Activated effector memory CD4-positive, alpha-beta T cell treated with anti-CD3 and anti-CD28 coated beads, Interleukin-2, amount 50 U/mL, for 16 hours (primary cell): ENCODE measurements at places on chromosomes 4 and X.

DNA sequence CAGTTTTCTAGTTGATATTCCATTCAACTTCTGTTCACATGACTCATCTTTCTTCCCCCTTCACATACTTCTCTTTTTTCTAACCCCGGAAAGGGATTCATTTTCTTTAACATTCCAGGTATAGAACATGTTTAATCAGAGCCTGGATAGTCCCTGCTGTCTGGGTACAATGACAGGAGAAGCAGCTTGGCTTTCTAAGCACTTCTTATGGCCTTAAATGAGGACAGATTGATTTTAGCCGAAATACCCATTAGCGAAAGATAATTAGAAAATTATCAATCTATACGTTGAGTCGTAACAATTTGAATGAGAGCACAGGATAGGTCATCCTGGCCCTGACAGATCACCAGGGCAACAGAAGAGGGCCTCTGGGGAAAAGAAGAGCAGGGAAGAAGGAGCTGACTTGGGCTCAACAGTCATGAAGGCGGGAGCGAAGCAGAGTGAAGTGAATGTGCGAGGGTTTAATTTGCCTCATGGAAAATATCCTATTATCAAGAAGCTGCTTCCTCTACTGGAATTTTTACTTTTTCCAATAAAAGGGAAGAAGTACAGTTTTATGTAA, 62.2 kb downstream of the PPP1R2C start:
- no peak for DNase-seq

DNA sequence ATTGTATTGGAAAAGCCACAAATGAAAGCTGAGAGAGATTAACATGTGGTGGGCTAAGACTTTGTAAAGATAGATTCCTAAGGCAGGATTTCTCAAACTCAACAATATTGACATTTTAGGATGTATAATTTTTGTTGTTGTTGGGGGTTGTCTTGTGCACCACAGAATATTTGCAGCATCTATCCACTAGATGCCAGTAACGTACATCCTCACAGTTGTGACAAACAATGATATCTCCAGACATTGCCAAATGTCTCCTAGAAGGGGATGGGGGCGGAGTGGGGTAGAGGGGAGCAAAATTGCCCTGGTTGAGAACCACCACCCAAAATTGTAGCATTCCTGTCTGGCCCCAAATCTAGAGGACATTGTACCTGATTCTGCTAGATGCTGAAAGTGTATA, 14.7 kb upstream of the CBR4 start:
- no peak for DNase-seq

DNA sequence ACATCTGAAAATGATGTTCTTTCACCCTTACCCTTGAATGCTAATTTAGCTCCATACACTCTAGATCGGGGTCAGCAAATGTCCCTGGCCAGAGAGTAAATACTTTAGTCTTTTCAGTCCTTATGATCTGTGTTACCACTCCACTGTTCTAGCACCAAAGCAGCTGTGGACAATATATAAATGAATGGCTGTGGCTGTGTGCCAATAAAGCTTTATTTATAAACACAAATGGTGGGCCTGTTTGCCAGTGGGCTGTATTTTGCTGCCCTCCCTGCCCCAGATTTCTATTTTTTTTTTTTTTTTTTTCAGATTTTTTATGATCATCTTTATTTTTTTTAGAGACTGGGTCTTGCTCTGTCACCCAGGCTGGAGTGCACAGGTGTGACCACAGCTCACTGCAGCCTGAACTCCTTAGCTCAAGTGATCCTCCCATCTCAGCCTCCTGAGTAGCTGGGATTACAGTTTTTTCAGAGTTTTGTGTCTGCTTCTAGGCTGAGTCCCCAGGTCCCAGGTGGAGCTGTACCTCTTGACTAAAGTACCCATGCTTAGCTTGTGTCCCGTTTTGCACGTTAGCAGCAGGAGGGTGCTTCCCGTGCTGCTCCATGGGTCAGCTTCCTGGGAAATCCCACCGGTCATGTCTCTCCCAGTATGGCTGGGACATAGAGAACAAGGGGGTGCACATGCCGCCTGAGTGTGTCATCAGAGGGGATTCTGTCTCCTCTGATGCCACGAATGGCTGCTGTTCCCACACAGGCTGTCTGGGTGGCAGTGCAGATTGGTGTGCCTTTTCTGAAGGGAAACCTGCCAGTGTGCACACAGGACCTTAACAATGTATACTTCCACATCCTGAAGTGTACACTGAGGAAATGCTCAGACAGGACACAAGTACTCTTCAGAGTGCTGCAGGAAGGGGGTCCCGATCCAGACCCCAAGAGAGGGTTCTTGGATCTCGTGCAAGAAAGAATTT, 16.0 kb upstream of the GRPEL1 start:
- DNase-seq, result no peak

GRCh38 chrX:120306630-120307029, 4.6 kb downstream of the TMEM255A start:
- no peak for DNase-seq

DNA sequence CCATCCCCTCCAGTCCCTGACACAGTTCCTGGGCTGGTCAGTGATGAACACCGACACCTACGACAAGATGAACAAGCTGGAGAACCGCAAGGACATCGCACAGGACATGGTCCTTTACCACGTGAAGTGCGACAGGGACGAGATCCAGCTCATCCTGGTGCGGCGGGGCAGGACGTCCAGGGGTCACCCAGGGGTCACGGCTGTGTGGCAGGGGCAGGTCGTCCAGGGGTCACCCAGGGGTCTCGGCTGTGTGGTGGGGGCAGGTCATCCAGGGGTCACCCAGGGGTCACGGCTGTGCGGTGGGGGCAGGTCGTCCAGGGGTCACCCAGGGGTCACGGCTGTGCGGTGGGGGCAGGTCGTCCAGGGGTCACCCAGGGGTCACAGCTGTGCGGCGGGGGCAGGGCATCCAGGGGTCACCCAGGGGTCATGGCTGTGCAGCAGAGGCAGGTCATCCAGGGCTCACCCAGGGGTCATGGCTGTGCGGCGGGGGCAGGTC, 16.7 kb downstream of the ATP5ME start:
- DNase-seq, result no peak

- no peak for DNase-seq
Measured at GRCh38 chr4:137608085-137608484, 75.8 kb upstream of the PCDH18 start.

GRCh38 chrX:128698573-128699181, 646.5 kb upstream of the ACTRT1 start:
- DNase-seq, result no peak

DNA sequence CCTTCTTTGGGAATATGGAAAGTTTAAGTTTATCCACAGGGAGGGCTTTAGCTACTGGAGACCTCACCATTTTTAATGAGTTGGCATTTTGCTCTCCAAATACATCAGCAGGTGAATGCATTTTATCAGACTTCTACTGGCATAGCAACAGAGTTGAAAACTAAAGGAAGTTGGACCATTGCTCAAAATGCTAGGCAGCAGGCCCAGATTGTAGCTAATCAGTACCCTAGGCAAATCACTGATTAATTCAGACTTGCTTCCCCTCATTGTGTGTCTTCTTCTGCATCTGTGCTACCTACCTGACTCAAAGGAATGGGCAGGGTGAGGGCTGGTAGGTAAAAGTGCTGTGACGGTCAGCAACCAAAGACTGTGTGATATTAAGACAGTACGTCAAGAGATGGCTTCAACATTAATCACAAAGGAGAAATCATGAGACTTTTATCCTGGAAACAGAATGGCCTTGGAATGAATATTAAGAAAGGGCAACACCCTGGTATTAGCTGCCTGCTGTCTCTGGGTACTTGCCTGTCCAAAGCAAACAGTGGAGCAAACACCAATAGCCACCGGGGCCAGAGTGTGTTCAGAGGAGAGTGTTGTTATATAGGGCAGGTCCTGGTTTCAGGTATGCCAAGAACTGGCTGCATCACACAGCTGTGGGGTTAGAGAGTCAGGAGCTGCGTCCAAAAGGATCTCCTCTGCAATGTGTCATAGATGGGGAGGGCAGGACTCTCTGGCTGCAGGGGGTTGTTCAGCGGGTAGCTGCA, 17.1 kb upstream of the SMIM20 start:
- no peak for DNase-seq

GRCh38 chr4:11805842-11806241, 377.1 kb upstream of the HS3ST1 start:
- no peak for DNase-seq

- peak; percentile 83 for DNase-seq
Measured at GRCh38 chr4:48341776-48342605, 662 bp downstream of the SLAIN2 start.

- DNase-seq, result peak; percentile 87
Measured at GRCh38 chrX:11787564-11787963, 29.5 kb downstream of the MSL3 start.

- no peak for DNase-seq
Measured at GRCh38 chr4:115292320-115293092, 179.1 kb upstream of the NDST4 start.

DNA sequence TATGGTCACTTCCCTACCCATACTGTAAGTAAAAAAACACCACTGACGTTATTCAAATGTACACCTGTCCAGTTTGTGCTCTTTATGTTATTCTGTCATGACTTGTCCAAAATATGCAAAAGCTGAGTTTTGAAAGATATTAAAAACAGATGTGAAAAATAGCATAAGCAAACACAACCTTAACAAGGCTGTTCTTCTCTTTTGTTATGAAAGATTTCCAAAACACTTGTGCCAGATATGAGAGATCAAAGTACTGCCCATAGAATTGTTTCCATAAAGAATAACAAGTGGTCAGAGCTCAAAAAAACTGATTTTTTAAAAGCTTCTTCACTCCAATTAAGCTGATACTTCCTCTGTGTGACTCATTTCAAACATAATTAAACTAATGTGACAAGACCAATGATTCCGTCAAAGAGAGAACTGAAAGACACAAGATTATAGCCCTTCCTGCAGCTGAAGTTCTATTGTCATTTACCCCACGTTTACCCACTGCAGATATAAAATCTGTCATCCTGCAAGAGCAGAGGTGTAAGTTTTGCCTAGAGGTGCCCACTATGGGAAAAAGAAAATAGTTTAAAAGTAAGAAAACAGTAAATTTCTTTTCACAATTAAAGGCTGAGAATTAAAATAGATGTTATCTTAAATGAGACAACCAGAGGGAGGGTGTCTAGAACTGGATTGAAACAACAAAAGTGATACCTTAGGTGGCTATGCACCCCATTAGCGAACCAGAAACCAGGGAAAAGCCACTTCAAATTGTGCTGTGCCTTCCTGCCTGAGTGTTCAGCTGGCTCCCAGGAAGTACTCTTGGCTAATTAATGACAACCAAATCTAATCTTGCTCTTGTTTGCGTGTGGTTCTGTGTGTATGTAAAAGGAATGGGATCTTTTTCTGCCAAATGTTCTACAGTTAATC, 30.1 kb downstream of the RASSF6 start:
- DNase-seq, result no peak

DNA sequence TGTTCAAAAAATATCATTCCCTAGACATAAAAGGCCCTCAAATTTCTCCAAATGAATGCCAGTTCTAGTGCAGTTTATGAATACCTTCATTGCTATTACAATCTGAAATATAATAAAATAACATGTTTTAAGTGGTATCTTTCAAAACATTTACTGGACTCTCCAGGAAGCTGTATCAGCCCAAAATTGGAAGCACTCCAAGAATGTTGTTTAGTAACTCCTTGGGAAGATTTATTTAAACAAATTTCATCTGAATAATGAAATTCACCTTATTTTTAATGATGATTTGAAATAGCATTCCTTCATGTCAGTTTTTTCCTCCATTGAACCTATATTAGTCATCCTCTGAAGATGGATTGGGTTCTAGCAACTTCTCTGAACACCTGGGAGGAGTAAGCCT, 217.2 kb upstream of the PCDH18 start:
- no peak for DNase-seq

DNA sequence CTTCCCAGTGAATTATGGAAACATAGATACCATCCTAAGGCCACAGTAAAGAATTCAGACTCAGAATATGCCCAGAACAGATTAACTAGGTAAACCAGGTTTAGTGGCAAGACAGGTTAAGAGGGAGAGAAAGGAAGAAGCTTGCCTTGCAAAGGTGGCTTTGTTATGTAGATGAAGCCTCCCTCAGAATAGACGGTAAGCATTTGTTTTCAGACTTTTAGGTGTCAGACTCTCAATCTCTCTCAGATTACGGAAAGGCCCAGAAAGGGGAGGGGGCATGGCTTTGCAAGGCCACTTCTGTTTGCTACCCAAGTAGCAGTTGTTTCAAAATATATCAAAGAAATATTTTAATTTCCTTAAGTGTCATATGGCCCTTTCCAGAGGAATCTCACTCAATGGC, 457.1 kb upstream of the BOD1L1 start:
- DNase-seq, result no peak
